Fibroblast of lung (primary cell): ENCODE measurements at places on chromosomes 16 and 17. TPM values are rescaled to one million over a fixed set of nuclear protein-coding genes. Genes with fewer than 3 reads are reported as not detected.

MAZ gene
- total RNA-seq: 131 and 136 TPM in 2 replicates

CDRT15L2 gene
- total RNA-seq: not detected in 2 replicates

SECTM1 gene
- 17.3 and 31.1 TPM in 2 replicates for total RNA-seq

MSLN gene
- total RNA-seq: not detected in 2 replicates

C16orf74 gene
- 5.4 and 6.4 TPM in 2 replicates for total RNA-seq
